Stimulated activated CD8-positive, alpha-beta memory T cell treated with anti-CD3 and anti-CD28 coated beads, Interleukin-7, amount 100 ng/mL, for 1 hour (primary cell): ENCODE measurements at places on chromosomes 3 and 15.
A peak's percentile ranks its signal among the peaks of the same experiment; 100 is the strongest.

- DNase-seq: no peak
Measured at GRCh38 chr3:156761007-156761406, 65.1 kb upstream of the LEKR1 start.

DNA sequence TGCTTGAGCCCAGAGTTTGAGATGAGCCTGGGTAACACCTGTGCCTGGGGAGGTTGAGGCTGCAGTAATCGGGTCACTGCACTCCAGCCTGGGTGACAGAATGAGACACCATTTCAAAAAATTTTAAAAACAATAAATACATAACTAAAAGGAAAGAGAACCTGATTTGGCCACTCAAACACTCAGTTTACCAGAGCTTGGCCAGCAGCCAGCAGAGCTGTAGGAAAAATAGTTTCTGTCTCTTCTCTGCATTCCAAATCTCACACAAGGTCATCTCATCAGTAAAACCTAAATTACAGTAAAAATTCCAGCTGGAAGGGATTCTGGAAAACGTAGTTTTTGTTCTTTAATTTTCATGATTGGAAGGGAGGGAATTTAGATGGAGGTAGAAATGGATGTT is 7.8 kb upstream of the PPM1L start:
- no peak for DNase-seq

DNA sequence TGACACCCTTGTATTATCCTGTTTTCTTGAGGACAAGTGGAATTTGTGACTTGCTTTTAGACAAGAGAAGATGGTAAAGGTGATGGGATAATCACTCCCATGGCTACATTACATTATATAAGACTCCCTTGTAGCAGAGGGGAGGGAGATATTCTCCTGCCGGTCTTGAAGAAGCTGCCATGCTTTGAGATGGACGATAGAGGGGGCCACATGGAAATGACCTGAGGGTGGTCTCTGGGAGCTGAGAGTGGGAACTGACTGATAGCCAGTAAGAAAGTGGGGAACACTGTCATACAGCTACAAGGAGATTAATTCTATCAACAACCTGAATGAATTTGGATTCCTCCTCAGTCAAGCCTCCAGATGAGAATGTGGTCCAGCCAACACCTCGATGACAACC is 540.1 kb downstream of the NTRK3 start:
- no peak for DNase-seq

- DNase-seq: no peak
Measured at GRCh38 chr3:62098646-62099365, 274.5 kb downstream of the FEZF2 start.

- no peak for DNase-seq
Measured at GRCh38 chr3:146166826-146167225, 5.8 kb upstream of the PLOD2 start.

- DNase-seq: no peak
Measured at GRCh38 chr3:22609139-22609538, 594.0 kb upstream of the UBE2E2 start.

DNA sequence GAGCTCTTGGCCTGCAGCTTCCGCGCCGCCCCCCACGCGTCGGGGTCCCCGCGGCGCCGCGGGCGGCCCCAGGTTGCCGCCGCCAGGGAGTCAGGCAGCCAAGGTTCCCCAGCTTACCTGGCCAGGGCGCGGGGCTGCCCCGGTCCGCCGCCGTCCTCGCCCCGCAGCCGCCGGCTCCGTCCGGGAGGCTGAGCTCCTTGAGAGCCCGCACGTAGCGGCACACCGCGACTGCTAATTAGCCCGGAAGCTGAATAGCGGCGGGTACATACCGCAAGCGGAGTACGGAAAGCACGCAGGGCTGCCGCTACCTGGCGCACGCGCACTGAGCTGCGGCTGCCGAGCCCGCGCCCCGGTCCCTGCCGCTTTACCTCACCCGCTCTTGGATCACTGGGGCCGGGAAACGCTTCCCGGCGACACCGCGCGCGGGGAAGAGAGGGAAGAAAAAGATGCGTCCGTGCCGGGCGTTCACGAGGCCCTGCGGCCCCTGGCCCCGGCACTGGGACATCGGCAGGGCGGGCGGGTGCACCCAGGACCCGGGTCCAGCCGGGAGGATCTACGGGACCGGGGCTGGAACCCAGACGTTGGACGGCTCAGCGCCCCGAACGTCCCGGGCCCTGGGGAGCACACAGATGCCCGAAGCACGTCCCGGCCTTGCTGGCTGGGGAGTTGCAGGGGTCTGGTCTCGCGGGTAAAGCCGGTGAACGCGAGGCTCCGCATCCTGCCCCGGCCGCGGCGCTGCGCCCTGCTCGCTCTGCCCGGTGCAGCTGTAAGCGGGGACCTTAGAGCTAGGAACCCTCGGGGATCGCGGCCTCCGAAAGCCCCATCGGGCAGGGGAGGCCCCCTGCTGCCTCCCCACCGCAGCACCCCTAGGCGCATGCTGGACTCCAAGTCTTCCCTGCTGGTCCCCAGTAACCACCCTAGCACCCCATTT is at the start of gene GOLGA8B:
Gene GOLGA8B, minus strand, starts transcription at position 253 of the 931 bp plus-strand sequence. CDS start 47,739 bp downstream, outside the sequence.
- DNase-seq: peak; percentile 53

GRCh38 chr3:192577271-192577670 is 150.1 kb downstream of the FGF12 start:
- no peak for DNase-seq

DNA sequence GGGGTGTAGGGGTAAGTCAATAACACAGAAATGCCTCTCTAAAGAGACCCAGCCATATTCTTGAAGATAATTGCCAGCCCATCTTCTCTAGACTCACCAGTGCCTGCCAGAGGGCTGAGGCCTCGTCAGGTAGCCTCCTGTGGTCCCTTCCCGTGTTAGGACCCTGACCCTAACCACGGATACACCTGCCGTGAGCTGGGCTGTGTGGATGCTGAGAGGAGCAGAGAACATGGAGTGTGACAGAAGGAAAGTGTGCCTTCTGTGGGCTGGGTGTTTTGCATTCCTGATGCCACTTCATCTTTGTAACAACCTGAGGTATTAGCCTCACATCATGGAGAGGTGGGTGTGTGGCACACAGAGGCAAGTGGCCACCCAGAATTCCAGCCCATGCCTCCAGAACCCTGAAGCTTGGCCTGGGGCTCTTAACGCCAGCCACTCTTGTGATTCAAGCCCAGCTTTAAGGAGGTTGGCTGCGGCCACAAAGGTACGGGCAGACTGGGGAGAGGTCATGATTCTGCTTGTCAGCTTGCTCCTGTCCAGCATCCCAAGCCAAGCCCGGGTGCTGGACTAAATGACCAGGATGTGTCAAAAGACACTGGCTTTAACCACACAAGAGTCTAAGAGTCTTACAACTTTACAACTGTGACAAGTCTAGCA is 21.1 kb upstream of the ABTB1 start:
- no peak for DNase-seq

DNA sequence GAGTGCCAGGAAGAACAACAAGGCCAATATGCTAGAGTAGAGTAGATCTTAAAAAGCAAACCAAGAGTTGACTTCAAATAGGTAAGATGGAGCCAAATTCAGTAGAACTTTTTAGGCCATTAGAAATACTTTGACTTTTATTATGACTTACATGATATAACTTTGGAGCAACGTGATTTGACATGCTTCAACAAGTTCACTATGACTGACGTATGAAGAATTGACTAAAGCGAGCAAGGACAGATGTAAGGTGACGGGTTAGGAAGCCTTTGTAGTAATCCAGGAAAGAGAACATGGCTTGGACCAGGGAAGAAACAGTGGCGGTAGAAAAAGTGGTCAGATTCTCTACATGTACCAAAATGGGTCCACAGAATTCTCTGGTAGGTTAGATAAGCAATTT is 4.9 kb upstream of the ZNF385D start:
- no peak for DNase-seq

DNA sequence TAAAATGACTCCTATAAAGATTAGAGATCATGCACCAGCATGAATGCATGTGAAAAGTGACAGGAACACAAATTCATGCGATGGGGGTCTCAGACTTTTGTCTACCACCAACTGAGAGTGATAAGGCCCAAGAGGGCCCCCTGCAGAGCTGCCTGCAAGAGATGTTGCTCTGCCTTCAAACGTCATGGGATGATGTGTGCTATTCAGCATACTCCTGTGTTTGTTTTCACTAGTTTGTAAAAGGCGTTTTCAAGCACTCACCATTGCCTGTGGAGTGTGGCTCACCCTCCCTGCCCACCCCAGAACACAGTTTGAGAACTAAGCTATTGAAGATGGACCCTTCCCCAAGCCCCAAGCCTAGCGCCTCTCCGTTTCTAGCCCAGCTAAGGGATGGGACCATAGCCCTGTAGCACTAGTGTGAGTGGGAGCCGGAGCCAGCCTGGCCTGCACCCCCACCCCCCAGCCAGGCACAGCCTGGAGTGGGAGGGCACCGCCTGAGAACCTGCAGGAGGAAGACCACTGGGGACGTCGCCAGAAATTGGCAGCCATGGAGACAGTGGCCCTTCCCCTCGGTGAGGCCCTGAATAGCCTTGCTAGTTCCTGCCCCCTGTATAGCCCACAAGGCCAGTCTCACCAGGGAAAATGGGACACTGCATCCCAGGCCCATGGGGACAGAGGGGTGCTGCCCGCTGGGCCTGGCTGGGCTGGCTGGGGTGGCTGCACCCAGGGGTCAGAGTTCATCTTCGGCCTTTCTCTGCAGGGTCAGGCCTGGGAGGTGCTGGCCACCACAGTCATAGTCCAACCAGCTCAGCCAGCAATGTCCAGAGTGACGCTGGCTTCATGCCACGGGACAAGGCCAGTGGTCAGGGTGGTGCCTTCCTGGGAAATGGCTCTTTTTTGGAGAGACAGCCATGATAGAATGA is 22.6 kb upstream of the KLF13 start:
- no peak for DNase-seq

DNA sequence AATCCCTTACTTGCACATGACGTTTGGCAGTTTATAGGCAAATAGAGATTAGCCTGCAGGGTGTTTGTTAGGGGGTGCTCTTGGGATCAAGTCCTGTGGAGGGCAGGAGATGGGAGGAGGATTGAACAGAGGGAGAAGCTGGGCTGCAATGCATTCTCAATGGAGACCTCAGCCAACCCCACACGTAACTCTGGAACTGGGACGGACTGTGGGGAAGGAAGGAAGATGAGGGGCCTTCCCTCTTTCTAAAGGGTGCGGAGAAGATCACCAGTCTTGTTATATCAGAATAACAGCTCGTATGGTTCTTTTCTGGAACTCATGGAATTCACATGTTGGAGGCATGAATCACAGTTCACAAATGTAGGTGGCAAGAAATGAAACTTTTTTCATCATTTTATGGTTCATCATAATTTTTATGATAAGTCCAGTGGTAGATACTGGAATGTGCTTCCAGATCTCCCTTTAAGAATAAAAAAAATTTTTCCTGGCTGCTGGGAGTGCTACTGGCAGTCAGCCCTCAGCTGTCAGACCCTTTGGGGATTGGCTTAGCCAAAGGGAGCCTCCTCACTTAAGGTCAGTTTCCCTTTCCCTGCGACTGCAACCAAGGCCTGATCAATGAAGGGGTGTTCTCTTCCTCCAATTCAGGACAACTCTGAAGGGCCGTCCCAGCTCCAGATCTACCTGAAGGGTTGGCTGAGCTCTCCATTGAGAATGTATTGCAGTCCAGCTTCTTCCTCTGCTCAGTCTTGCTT is 20.5 kb upstream of the LYZL4 start:
- DNase-seq: no peak

- DNase-seq: no peak
Measured at GRCh38 chr15:91895051-91895450, 41.5 kb downstream of the SLCO3A1 start.
